Common myeloid progenitor, CD34-positive (primary cell): ENCODE measurements at places on chromosomes 12 and 14.

GRCh38 chr14:36976571-36977023 is 195.8 kb downstream of the SLC25A21 start:
- no peak for DNase-seq

DNA sequence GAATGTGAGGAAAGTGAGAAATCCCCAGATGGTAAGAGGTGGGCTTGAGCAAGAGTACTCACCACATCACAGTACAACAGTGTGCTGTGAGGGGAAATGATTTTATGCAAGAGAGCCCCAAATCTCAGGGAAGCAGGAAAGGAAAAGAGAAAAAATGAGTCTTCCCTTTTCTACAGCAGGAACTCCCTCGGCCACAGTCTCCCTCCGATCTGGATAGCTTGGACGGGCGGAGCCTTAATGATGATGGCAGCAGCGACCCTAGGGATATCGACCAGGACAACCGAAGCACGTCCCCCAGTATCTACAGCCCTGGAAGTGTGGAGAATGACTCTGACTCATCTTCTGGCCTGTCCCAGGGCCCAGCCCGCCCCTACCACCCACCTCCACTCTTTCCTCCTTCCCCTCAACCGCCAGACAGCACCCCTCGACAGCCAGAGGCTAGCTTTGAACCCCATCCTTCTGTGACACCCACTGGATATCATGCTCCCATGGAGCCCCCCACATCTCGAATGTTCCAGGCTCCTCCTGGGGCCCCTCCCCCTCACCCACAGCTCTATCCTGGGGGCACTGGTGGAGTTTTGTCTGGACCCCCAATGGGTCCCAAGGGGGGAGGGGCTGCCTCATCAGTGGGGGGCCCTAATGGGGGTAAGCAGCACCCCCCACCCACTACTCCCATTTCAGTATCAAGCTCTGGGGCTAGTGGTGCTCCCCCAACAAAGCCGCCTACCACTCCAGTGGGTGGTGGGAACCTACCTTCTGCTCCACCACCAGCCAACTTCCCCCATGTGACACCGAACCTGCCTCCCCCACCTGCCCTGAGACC is 7.8 kb downstream of the ATN1 start:
- DNase-seq, result no peak

DNA sequence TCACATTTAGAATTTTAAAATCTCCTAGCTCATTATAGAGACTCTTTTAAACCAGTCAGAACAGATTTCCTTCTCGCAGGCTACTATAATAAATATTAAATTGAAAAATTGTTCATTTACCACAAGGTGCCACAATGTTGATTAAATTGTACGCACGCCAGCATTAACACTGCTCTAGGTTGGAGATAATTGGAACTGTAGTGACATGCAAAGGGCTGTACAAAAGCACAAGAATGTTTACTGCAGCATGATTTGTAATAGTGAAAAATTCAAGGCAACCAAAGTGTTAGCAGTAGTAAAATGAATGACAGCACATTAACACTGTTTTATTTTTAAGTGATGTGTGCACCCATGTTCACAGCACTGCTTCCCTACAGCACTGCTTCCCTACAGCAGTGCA is 52.5 kb downstream of the TMEM132D start:
- no peak for DNase-seq

GRCh38 chr12:111154147-111154834 is 214.6 kb downstream of the PHETA1 start:
- DNase-seq, result no peak

GRCh38 chr14:49733836-49734235 is 34.1 kb upstream of the KLHDC2 start:
- peak; percentile 51 for DNase-seq

- DNase-seq, result peak; percentile 63
Measured at GRCh38 chr12:118359541-118359915, 13.2 kb downstream of the TAOK3 start.

GRCh38 chr12:102879144-102879763 is 37.8 kb downstream of the PAH start:
- DNase-seq, result peak; percentile 65

- no peak for DNase-seq
Measured at GRCh38 chr12:58593557-58594304, 326.6 kb downstream of the LRIG3 start.

DNA sequence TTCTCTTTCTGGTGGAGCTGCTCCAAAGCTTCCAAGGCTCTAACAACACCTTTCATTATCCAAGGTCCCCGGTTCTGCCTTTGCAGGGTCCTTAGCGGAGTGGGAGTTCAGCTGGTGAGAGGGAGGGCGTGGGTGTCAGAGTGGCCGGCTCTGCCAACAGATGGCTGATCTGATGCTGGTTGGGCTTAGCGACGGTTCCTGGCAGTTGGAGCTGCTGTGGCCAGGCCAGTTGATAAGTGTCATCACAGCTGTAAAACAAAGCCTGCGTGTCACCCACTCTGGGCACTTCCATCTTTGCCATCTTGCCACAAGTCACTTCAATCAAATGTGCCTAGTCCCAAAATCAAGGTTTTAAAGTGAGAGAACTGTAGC is 36.3 kb downstream of the RIN3 start:
- peak; percentile 77 for DNase-seq

DNA sequence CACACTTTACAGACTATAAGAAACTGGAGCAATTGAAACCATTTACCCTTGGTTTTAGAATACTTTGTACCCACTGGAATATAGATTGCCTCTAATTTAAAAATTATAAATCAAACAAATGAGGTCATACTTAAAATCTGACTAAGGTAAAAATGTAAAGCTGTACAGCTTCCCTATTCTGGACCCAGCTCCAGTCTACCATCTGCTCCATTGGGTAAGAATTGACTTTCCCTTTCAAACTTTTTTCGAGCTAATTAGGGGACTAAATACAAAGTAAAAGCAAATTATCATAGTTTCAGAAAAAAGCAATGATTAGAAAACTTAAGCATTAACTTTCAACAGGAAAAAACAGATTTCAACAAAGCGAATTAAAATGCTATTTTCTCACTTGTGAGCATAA is 4.3 kb downstream of the KRR1 start:
- DNase-seq, result peak; percentile 57

- peak; percentile 40 for DNase-seq
Measured at GRCh38 chr14:22699801-22700564, 55.8 kb upstream of the OR6J1 start.

GRCh38 chr12:32146074-32146873 is 39.6 kb downstream of the BICD1 start:
- DNase-seq, result no peak

DNA sequence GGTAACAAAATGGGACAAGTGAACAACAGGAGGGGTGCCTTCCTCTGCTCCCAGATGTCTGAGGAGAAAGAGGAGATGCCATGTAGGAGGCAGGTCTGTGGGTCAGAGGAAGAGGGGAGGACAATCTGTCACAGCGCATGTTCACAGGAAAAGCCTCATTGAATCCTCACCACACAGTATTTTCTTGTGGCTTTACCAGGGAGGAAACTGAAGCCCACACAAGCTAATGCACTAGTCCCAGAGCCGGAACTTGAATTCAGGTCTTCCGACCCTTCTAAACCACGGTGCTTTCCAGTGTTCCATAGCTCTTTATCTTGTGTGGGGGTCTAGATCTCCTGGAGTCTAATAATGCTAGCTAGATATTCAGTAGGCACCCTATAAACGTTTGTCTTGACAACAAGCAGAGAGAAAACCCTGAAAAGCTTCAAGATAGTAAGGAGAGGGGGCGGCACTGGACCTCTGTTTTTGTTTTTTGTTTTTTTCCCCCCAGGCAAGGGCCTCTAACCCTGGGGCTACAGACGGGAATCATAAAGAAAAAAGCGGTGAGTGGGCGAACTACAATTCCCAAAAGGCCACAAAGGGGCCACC is 371 bp upstream of the SHMT2 start:
- peak; percentile 61 for DNase-seq

DNA sequence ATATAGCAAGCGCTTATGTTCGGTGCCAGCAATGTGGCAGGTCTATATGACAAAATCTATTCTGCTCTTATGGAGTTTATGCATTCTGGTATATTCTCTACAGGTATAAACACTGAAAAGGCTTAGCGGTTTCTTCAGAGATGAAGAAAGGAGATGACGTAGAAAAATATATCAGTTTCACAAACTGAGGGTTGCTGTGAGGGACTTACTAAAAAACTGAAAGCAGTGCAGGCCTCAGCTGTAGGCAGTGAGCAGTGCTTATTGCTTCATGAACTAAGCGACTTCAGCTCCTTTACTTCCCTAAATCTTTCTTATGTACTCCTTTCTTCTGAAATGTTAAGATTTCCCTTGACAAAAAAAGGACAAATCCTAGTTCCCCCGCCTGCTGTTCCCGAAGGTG is 4.5 kb downstream of the DDX47 start:
- DNase-seq, result no peak
